ENCODE measurements at places on chromosomes 1 and 21.

DNA sequence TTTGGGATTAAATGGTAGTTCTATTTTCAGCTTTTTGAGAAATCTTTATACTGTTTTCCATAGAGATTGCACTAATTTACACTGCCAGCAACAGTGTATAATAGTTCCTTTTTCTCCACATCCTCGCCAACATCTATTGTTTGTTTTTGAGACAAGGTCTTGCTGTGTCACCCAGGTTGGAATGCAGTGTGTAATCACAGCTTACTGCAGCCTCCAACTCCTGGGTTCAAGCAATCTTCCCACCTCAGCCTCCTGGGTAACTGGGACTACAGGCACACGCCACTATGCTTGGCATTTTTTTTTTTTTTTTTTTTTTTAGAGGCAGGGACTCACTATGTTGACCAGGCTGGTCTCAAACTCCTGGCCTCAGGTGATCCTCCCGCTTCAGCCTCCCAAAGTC lies 164.5 kb upstream of the CXADR start:
- no peak for DNase-seq

DNA sequence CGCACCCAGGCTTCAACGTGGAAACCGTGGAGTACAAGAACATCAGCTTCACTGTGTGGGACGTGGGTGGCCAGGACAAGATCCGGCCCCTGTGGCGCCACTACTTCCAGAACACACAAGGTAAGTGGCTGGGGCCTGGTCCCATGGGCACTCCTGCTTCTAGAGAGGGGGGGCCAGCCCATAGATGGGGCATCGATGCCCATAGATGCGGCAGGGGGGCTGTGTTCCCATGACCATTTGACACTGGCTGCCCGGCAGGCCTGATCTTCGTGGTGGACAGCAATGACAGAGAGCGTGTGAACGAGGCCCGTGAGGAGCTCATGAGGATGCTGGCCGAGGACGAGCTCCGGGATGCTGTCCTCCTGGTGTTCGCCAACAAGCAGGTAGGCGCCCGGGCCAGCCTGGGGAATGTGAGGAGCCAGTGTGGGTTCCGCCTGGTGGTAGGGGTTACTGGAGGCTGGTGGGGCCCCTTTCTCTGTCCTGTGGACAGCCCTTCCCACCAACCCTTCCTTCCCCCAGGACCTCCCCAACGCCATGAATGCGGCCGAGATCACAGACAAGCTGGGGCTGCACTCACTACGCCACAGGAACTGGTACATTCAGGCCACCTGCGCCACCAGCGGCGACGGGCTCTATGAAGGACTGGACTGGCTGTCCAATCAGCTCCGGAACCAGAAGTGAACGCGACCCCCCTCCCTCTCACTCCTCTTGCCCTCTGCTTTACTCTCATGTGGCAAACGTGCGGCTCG lies 5.6 kb downstream of the C1orf35 start:
- no peak for DNase-seq

DNA sequence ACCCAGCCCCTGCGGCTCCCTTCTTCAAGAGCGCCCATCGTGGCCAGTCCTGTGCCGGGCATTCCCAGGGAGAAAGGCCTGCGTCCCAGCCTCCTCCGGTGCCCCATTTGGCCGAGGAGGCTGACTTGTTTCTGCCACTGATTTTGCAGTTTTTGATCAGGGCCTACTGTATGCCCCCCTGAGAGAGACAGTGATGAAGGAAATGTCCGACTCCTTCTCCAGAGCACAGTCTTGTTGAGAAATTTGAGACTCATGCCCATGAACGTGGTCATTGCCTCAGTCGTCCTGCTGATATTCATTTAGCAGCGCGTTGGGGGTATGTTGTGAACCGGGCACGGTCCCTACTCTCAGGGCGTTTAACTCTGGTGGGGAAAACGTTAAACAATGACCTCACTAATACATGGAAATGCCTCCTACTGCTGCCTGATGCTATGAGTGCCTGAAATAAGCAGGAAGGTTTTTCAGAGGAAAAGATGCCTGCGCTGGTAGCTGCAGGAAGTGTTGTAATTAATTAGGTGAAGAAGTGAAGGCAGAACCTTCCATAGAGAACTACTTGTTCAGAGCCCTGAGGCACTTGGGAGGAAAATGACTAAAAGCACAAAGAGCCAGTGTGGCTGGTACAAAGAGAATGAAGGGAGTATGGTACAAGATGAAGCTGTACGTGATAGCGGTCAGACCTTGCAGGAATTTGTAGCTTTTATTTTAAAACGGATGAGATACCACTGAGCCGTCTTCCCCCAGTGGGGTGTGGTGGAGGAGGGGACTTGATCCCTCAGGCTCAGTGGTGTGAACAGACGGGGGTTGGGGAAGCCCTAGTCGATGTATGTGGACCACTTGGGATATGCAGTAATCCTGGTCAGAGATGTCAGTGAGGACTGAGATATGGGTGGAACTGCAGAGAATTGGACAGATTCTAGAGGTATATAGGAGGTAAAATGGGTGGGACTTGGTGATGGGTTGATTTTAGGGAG lies 730 bp downstream of the ZCCHC17 start:
- peak; percentile 69 for DNase-seq

GRCh38 chr21:41610042-41610839 lies 102.3 kb upstream of the TMPRSS2 start:
- peak; percentile 67 for DNase-seq

DNA sequence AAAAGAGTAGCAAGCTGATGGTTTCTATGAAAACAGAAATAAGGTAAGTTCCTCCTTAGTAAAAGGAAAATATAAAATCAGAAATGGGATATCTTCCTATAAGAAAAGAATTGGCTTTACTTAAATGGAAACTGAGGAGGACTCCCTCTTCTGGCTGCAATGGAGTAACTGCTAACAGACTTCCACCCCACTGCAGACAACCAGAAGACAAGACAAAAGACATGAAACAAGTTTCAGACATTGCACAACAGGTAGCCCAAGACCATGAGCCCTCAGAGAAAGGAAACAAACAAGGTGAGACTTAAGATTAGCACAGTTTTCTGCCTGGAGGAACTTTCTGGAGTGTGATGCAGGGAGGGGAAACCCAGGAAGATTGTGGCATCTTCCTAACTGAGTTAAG lies 17.0 kb upstream of the OLFML2B start:
- no peak for DNase-seq

- no peak for DNase-seq
These were observed 5.0 kb upstream of the CDC14A start for GRCh38 chr1:100347009-100347966.

DNA sequence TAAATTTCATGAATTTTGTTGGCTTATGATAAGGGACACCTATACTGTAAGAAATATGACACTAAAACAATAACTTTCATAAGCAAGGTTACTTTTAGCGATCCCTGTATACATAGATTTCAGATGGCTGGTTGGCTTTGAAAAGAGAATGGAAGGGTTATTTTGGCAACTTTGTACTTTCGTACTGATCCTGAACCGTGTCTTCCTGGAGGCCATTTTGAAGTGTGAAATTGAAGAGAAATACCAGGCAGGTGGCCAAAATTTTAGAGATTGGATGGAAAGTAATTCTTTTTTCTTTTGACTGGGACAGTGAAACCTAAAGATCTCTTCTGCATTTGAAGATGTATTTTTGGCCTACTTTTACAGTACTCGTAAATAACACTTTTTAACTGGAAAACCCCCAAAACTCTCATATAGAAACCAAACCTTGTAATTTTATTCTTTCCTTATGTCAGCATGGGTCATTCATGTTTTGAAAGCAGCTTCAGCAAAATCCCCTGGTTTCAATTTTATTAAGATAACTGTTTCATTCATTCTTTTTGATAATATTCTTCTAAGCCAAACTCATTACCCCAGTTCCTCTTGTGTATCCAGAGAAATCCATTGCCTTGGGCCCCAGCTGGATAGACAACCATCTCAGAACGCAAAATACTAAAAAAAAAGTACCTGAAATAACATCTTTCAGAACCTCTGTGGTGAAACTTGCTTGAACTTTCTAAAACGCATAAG lies 38.4 kb upstream of the ZNF281 start:
- DNase-seq: no peak

DNA sequence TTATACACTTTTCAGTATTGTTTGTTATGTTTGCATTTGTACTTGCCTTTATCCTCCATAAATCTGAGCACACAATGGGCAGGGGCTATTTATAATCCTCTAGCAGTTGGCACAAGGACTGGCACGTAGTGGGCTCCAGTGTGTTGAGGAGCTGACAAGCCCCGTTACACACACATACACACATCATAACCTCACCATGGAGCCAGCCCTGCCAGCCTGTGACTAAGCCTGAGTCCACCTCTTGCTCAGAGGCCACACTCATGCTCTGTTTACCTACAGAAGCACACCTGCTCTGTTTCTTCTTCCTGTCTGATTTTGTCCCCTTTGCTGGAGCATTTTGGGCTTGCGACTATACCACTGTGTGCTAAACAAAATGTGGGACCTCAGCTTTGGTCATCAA lies 64.5 kb upstream of the SPATA6 start:
- DNase-seq: no peak

GRCh38 chr21:26952374-26953066 lies 14.4 kb downstream of the ADAMTS5 start:
- no peak for DNase-seq

- no peak for DNase-seq
These were observed 178.6 kb upstream of the NRIP1 start for GRCh38 chr21:15243406-15243805.
